ENCODE measurements at places on chromosomes 1 and 21.
A peak's percentile ranks its signal among the peaks of the same experiment; 100 is the strongest.

DNA sequence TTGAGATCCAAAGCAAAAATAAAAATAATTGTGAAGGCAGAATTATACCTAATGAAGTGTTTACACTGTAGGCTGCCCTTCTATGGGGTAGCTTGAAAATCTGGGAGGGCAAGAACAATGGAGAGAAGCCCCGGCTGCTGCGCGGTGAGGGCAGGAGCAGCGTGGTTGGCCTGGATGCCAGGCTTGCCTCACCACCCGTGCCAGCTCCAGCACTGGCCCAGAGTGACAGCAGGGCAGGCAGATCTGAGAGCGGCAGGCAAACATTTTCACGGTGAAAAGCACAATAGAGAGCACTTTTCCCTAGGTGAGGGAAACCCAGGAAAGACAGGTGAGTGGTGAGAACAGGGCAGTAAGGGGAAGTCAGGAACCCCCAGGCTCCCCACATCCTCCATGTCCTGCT is 1.4 kb downstream of the PROK1 start:
- DNase-seq: no peak

DNA sequence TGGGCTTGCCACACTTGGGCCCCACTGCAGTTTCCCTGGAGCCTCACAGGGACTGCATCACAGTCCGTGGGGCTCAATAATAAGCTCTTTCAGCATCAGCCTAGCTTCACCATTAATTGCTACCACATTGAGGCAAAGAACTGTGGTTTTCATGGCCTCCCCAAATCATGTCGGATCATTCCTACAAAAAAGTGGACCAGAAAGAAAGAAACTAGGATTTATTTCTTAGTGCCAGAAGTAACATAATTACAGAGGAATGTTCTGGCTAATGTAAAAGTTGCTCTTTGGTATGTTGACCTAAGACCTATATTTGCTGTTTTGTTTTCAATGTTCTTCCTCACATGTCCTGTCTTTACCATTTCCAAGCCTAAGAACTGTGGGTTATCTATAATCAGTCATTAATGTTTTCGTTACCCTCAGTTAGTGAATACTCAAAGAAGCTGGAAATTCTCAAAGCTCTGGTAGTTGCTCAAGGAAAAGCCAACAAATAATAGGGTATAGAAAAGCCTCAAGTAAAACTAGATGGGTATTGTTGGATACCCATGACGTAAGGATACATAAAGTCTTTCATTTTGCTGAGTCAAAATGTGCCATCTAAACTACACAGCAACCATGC is 173.9 kb downstream of the LTN1 start:
- DNase-seq: no peak

GRCh38 chr1:222042120-222042519 is 300.2 kb upstream of the DUSP10 start:
- DNase-seq: no peak

- DNase-seq: peak; percentile 38
Measured at GRCh38 chr1:161139766-161140165, 7.3 kb upstream of the DEDD start.

DNA sequence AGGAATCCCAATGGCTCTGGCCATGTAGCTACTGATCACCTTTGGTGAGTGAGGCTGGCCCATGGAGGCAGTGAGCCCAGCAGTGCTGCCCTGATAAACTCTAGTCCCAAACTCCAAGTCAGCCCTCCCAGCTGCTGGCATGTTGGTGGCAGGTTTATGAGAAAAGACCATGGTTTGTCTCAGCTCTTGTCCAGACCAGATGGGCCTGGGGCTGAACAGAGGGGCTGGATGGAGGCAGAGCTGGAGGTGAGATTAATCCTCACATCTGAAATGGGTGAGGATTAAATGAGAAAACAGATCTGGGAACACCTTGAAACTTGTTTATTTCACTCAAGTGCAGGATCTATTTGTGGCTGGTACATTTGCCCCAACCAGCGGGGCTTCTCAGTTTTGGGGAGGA is 3.2 kb downstream of the TMEM269 start:
- no peak for DNase-seq

DNA sequence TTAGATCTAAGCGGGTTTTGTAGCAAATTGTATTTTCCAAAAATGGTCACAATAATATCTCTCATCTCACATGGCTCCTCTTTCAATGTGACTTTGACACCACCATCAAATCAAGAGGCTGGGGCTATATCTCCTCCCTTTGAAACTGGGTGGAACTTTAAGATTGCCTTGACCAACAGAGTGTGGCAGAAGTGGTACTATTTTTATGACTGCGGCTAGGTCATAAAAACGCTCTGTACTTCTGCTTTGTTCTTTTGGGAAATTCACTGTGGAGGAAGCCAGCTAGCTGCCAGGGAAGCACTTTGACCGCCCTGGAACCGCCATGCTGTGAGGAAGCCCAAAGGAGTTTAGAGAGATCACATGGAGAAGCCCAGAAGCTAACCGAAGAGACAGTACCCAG is 50.7 kb upstream of the ACOT11 start:
- no peak for DNase-seq

- DNase-seq: no peak
Measured at GRCh38 chr1:44168520-44169098, 27.2 kb upstream of the KLF18 start.

GRCh38 chr1:26066857-26067256 is 573 bp downstream of the TRIM63 start:
- DNase-seq: no peak

- DNase-seq: no peak
Measured at GRCh38 chr1:12435639-12436344, 182.2 kb downstream of the DHRS3 start.

GRCh38 chr1:187383366-187383765 is 554.6 kb downstream of the PLA2G4A start:
- DNase-seq: no peak

GRCh38 chr1:69436151-69436550 is 131.6 kb upstream of the LRRC7 start:
- no peak for DNase-seq

- DNase-seq: no peak
Measured at GRCh38 chr1:59769736-59770095, 45.0 kb upstream of the HOOK1 start.

DNA sequence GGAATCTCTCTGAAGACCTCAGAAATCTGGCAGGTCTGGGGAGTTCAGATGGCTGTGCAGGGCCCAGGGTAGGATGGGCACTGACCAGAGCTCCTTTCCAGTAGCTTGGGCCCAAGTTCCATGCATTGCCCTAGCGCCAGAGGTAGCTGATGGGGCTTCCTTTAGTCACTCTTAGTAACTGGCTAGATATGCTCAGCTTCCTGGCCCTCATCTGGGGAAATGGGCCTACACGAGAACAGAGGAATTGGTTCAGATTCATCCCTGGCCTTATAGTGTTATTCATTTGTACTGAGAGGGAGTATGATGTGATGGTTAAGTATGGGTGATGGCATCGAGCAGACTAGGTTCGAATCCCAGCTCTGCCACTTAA is 15.5 kb upstream of the PSMB2 start:
- no peak for DNase-seq

DNA sequence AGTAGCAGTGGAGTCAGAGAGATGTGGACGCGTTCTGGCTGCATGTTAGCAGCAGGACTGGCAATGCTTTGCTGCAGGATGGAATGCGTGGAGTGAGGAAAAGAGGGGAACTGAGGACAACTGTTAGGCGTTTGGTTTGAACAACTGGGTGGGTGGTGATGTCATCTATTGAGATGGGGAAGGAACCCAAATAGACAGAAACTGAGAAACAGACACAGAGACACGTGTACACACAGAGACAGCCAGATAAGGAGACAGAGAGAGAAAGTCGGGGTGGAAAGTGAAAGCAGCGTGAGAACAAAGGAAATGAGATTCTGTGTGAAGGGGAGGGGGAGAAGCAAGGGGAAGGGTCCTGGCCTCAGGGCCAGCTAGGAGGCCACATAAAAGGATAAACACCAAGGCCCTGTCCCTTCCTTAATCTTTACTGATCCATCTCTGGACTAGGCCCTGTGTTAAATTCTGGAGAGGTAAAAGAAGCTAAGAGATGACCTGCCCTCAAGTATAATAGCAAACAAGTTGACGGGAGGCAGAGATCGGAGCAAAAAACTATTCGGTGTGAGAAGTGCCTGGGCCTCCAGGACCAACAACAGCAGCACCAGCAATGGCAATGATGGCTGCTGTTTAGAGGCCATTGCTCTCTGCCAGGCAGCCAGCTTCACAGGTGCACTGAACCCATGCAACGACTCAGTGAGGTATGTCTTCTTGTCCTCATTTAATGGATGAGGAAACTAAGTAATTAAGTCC is 31.6 kb downstream of the VWA5B1 start:
- no peak for DNase-seq

- DNase-seq: no peak
Measured at GRCh38 chr1:51756290-51756689, 122.2 kb downstream of the NRDC start.

DNA sequence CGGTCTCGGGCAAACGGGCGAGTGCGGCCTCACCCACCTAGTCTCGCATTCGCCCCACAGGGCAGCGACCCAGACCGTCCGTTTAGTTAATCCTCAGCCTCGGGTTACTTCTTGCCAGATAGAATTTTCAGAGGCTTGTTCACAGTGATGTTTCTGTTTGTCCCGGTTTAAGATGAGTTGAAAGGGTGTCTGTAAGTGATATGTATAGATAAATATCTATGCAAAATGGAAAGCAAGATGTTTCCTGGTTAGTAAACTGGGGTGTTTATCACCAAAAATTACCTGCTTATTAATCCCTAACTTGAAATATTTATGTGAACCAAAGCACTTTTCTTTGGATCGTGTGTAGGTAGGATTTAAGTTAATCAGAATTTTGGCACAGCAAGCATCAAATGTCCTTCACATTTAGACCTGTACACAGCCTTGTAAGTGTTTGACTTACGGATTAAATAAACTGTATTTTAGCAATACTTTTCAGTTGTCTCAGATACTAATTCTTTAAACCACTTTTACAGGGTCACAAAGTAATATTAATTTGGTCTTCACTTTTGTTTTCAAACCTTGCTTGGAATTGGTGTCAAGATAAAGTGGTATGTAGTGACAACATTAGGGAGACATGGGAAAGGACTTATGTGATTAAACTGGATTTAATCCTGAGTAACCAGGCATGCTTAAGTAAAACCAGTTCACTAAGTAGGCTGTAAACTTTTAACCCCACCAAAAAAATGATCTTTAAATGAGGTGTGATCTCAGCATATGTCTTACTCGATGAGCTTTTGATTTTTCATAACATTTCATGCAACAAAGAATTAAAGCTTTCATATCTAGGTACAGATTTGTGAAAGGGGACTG is 914 bp downstream of the ZNF326 start:
- DNase-seq: no peak

DNA sequence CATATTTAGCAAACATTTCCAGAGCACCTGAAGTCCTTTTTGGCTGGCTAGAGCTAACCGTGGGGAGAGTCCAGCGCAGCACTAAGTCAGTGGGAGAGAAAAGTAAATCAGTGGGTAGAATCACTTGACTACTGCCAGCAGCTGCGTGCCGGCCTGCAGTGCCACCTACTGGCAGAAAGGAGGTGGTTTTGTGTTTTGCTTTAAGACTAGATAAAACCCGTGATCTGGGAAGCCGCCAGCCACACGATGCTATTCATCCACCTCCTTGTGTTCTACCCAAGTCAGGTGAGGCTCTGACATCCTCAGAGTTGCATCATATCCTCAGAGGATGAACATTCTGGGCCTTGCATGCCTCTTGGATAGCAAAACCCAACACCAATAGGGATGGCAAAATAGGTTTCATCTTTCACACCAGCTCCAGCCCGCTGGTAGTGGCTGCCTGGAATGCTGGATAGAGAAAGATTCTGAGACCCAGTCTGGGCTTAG is 14.1 kb upstream of the HEYL start:
- DNase-seq: peak; percentile 71

- DNase-seq: no peak
Measured at GRCh38 chr1:153877112-153877511, 45.7 kb downstream of the GATAD2B start.

DNA sequence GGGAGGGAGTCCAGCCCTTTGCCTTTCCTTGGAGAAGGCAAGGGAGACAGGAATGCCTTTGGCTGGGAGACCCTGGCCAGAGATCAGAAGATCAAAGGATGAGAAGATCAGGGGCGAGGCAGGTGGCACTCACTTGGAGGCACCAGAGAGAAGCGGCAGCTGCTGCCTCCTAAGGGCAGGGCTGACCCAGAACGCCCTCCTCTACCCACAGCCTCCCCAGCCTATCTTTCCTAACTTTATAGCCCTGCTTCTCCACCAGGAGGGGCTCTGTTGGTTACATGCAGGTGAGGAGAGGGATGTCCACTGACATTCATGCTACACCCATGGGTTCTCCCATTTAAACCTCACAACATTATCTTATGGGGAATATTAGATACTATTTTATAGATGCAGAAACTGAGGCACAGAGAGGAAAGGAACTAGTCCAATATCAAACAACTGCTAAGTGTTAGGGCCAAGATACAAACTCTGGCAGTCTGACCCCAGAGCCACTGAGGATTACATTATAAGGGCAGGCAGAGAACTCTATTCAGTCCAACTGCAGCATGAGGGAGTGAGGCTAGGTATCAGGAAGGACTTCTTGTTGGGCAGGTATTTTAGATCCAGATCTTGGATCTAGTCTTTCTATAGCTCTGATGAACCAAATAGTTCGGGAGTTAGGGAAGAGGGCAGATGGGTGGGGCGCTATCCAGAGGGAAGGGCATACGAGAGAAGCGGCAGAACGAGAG is 19.9 kb downstream of the LGR6 start:
- DNase-seq: no peak

- no peak for DNase-seq
Measured at GRCh38 chr1:201537891-201538611, 876 bp upstream of the NAV1 start.

GRCh38 chr1:17516303-17517214 is 22.9 kb upstream of the ARHGEF10L start:
- no peak for DNase-seq

- DNase-seq: no peak
Measured at GRCh38 chr1:113998361-113998760, 19.1 kb downstream of the OLFML3 start.

GRCh38 chr1:168285521-168285790 is 4.8 kb downstream of the TBX19 start:
- no peak for DNase-seq

DNA sequence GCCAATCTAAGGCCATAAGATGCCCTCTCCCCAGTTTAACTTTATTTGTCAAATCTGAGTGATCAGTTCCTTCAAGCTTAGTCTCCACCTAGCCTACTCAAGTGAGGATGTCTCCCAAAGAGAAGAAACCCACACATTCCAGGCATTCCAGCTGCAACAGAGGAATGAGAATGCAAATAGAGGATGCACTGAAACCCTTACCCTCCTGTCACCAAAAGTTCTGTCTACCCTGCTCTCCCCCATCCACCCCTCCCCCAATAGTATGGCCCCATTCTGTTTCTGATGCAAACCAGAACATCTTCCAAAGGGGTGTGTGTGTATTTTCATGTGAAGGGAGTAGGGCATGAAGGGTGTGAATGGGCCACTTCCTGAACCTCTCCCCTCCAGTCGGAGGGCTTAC is 3.0 kb downstream of the DUSP23 start:
- no peak for DNase-seq

- no peak for DNase-seq
Measured at GRCh38 chr21:43859747-43860214, 5.2 kb upstream of the AGPAT3 start.

DNA sequence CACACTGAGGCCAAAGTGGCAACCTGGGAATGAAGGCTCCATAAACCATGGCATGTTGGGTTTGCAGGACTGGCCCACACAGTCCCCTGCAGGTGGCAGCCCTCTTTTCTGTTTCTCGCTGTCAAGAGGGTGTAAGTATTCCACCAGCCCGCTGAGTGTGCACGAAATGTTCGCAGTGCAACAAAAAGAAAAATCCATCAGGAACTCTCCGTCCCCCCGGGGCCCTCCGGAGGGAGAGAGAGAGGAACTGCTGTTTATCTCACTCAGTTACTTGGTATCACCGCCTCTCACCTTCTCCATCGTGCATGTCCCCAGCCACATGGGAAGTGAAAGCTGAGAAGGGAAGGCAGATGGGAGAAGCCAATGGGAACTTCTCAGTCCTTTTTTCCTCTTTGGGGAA is 38.3 kb downstream of the NCF2 start:
- DNase-seq: no peak

Measured in activated CD4-positive, alpha-beta T cell treated with anti-CD3 and anti-CD28 coated beads, Interleukin-2, amount 50 U/mL, for 4 hours (primary cell).